ENCODE measurements at places on chromosomes 7 and 10. TPM values are rescaled to one million over a fixed set of nuclear protein-coding genes. Genes with fewer than 3 reads are reported as not detected.

- no peak for DNase-seq
These were observed 218.7 kb downstream of the GALNT17 start for GRCh38 chr7:71350680-71351079.

DNA sequence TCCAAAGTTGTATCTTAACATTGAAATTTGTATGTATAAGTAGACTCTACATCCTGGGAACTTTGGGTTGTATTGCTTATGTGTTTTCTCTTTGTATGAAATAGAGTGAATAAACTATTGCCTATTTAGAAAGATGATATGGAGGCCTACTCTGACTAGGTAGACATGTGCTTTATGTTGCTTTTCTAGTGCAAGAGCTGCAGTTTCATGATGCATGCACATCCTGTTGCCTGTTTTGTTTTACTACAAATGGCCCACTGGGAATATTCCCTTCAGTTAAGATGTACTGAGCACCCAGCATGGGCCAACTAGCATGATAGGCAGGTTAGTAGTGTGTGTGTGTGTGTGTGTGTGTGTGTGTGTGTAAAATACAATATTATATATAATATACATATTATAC is 282.1 kb upstream of the LRGUK start:
- no peak for DNase-seq

DNA sequence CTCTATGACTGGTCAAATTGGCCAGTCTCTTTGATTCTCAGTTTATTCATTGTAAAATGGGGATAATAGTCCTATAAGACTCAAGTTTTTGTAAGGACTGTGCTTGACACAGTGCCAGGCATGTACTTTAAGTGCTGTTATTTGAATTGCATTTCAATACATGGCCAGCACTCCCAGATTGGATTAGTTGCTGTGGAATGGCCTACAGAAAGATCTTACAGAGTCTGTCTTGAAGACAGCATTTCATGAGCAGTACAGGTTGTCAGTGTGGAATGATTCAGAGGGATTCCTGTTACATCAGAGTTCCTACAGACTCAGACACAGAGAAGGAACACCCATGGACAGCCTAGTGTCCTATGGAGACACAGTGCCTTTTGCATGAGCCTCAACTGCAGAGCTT is 238.1 kb upstream of the BMPER start:
- DNase-seq = no peak

DNA sequence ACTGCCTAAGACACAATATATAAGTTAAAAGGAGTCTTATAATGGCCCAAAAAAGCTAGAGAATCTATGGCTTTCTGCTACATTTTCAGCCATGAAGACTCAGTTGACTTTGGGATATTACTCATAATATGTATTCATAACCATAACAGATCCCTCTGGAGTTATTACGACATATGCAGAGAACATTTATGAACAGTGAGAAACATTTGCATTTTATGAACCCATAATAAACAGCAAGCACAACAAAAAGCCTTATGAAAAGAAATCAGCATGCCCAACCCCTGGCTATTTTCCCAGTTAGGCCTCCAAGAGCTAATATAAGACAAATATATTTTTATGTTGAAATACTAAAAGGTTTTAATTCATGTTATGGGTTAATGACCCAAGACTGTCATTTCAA is 52.4 kb downstream of the ARMH3 start:
- DNase-seq = no peak

DNA sequence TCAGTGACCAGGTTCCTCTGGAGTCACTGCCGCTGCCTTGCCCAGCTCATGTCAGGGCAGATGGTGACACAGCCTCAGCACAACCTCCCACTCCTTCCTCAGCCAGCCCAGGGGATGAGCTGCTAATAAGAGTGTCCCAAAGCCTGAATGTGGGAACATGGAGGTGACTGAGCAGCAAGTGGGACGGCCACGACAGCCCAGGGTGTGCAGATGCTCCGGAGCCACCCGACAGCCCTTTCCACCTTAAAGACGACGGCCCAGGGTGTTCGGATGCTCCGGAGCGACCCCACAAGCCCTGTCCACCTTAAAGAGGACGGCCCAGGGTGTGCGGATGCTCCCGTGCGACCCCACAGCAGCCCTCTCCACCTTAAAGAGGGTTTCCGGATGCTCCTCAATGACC is 89.2 kb downstream of the DIP2C start:
- no peak for DNase-seq

OR2A12 gene
- total RNA-seq = not detected

RGR gene
- 0.79 TPM for total RNA-seq

GRCh38 chr10:101137271-101137670 is 6.2 kb downstream of the TLX1 start:
- DNase-seq = no peak

DNA sequence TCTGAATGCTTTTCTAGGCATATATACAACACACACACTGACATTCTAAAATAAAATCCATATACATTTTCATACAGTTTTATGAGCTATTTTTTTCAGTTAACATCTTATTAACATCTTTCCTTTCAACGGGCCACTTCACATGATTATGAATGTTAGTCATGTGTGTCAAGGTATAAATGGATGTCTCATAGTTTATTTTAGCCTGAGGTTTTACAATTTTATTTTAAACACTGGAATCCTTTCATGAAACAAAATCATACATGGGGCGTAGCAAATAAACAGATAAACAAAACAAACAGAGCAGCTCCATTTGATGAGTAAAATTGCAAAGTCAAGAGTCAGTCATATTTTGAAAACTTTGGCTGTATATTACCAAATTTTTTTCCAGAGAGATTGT is 120.1 kb upstream of the AOAH start:
- no peak for DNase-seq

UPK3B gene
- total RNA-seq = 2.2 TPM

DNA sequence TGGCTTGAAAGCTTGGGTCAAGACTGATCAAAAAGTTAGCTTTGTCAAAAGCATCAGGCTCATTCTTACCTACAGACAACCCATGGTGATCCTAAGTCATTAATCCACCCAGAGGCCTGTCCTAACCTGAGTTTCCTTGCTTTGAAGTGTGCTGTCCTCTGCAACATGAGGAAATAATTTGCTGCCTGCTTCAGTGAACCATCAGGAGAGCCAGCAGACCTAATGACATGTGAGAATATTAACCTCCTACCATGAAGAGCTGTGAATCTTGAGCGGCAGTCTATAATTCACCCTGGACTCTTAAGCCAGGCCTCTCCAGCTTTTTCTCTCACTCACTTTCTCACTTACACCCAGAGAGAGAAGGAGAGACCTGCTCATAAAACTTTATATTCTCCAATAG is 590.0 kb downstream of the LRMDA start:
- no peak for DNase-seq

- DNase-seq = no peak
These were observed 18.6 kb downstream of the CACNB2 start for GRCh38 chr10:18158773-18159265.

DNA sequence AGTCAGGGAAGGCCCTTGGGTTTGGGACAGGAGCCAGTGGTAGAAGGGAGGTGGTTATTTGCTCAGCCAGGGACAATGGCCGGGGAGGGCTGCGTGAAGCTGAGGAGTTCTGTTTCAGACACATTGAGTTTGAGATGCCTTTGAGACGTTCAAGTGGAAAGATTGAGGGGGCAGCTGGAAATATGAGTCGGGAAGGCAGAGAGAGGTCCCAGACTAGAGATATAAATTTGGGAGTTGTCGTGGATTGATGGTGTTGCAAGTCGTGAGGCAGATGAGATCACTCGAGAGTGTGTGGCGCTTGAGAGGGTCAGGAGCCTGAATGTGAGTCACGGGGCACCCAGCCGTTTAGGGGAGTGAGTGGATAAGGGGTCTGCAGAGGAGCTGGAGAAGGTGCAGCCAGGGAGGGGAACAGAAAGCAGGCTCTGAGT is 73.3 kb downstream of the ZMIZ1 start:
- DNase-seq = no peak

- no peak for DNase-seq
These were observed 686.9 kb downstream of the GRID1 start for GRCh38 chr10:85679710-85680109.

- no peak for DNase-seq
These were observed 97.4 kb downstream of the C10orf105 start for GRCh38 chr10:71622154-71622526.

DNA sequence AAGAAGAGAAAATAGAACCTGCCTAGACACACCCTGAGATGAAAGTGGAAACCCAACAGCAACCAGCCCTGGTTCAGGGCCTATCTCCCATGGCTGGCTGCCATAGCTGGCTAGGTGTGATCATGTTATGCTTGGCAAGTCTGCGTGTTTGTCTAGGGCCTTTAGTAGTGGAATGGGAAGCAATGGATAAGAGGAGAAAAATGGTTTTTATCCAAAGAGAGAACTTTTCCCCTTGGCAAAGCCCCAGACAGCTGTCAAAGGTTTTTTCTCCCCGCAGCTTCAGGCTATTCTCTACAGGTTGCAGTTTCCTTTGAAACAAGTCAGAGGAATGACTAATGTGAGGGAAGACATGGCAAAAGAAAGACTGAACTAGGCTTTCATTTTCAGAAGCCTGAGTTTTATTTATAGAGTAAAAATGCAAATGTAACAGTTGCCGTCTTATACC is 161.5 kb downstream of the SEMA3D start:
- peak; percentile 73 for DNase-seq

DNA sequence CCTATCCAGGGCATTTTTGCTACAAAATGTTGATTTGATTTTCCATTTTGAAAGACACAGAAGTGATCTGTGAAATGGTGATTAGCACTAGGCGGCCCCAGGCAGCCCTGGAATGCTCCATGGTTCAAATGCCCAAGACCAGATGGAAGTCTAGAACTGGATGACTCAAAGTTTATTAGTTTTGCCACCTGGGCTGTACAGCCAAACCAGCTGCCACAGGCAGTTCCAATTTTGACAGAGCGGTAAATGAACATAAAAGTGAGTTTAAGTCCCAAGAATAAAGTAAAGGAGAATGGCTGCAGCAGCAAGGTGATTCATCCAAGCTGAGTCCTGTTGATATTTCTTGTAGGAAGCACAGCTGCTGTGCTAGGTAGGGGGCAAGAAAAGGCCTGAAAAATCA is 180.5 kb downstream of the SUGCT start:
- no peak for DNase-seq

WDFY4 gene
- total RNA-seq = 1.6 TPM

ASAH2B gene
- total RNA-seq = 4.8 TPM

GRCh38 chr7:131536361-131536849 is 20.0 kb downstream of the PODXL start:
- no peak for DNase-seq

- no peak for DNase-seq
These were observed 3.2 kb upstream of the NEUROD6 start for GRCh38 chr7:31343516-31344305.

DNA sequence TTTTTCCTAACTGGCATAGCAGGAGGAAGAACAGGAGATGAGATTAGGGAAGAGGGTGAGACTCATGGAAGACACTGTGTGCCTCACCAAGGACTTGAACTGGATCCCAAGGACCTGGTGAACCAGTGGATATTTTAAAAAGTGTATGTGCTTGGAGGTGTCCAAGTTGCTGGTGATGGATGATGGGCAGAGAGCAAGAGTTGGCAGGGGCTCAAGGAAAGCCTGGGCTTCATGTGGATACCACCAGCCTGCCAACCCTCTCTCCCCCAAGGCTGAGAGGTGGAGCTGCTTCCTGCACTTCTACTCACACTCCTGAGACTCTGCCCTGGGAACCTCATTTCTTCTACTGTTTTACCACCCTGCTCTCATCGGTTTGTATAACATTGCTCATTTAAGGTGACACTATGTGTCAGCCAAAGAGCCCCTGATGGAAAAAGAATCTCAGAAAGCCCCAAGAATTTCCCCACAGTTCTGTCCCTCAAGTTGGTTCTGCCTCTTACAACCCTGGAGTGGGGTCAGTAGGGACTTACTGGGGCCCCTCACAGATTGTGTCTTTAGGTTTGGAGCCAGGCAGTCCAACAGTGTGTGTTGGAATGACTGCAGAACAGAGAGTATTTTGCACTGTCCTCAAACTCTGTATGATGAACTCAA is 56.2 kb upstream of the PDCD4 start:
- DNase-seq = peak; percentile 69

- DNase-seq = no peak
These were observed 345.3 kb upstream of the SEMA3C start for GRCh38 chr7:81264116-81264515.

DNA sequence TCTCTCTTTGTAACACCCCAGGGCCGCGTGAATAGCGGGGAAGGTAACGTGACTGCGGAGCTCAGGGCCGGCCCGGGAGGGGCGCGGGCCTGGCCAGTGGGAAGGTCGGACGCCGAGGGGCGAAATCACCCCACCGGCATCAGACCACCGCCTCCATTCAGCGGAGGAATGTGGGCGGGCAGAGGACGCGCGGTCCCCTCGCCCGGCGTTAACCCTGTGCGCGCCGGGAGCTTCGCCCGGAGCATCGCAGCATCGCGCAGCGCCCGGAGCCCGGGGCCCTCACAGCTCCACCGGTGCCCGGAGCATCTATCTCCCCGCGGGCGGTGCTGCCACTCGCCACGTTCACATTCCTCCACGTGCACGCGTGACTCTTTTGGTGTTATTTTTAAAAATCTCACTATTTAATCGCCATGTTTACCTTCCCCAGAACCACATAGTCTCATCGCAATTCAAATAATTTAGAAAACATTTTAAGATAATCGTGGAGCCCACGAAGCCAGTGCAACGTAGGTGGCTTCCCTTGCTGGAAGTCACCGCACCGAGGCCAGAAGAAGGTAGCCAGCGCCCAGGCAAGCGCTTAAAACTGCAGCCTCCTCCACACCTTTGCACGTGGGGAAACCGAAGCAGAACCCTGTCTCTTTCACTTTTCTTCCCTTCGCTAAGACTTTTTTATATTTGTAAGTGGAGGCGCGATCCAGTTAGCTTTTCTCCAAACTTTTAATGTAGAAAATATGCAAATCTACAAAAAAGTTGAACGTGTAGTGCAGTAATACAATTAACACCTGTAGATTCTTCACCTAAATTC is 21.8 kb downstream of the FGFBP3 start:
- DNase-seq = peak; percentile 31

TMEM225B gene
- total RNA-seq = not detected

- no peak for DNase-seq
These were observed 99.2 kb downstream of the RAMP3 start for GRCh38 chr7:45256775-45257174.

DNA sequence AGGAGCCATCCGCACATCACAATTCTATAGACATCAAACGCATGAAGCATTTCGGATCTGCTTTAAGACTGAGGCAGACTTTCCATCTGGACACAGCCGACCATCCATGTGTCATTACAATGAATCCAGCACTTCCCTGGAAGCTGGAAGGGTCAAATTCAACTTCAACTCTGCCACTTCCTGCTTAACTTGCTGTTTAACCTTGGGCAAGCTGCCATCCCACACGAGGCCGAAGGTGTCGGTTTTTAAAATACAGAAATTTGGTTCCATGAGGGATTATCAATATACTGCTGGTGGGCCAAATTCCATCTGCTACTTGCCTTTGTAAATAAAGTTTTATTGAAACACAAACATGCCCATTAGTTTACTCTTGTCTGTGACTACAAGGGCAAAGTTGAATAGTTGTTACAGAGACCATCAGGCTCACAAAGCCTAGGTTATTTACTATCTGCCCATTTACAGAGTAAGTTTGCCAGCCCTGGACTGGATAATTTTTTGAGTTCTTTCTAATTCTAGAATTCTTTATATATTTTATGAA is 134.6 kb downstream of the FAM204A start:
- DNase-seq = no peak

- DNase-seq = peak; percentile 98
These were observed at the start of gene SUFU for GRCh38 chr10:102503264-102504178. Gene SUFU (plus strand): TSS chr10:102503972. CDS start chr10:102504153, 181 bp downstream.
